ENCODE measurements at places on chromosomes 2 and 18. TPM values are rescaled to one million over a fixed set of nuclear protein-coding genes. Genes with fewer than 3 reads are reported as not detected.

CPLX4 gene
- total RNA-seq, result not detected

AP1S3 gene
- total RNA-seq, result 27.8 TPM

ST6GAL2 gene
- total RNA-seq, result 13.1 TPM

SLC5A7 gene
- not detected for total RNA-seq

ITGB6 gene
- total RNA-seq, result 0.87 TPM

IHH gene
- 0.74 TPM for total RNA-seq

B3GNT7 gene
- 2.2 TPM for total RNA-seq

RIT2 gene
- not detected for total RNA-seq

GAL3ST2 gene
- 0.22 TPM for total RNA-seq

DIPK1C gene
- not detected for total RNA-seq

AQP12A gene
- not detected for total RNA-seq

NEU2 gene
- total RNA-seq, result not detected

ANO7 gene
- total RNA-seq, result 1.6 TPM

PJVK gene
- total RNA-seq, result 1.4 TPM

DSC2 gene
- 1.00 TPM for total RNA-seq

CELF4 gene
- not detected for total RNA-seq

MC2R gene
- total RNA-seq, result not detected

BOLL gene
- not detected for total RNA-seq

LOXL3 gene
- total RNA-seq, result 0.60 TPM

IL36A gene
- not detected for total RNA-seq

NETO1 gene
- total RNA-seq, result not detected

IGFBP5 gene
- 0.16 TPM for total RNA-seq

ZNF804A gene
- total RNA-seq, result not detected

COL5A2 gene
- total RNA-seq, result 69.7 TPM

KCNG3 gene
- total RNA-seq, result 0.67 TPM

PRKCE gene
- 9.9 TPM for total RNA-seq

CD8B gene
- not detected for total RNA-seq

TDRD15 gene
- total RNA-seq, result not detected

GATA6 gene
- 1.8 TPM for total RNA-seq

IL1RL2 gene
- not detected for total RNA-seq

CCT7 gene
- total RNA-seq, result 585 TPM

TMBIM1 gene
- total RNA-seq, result 127 TPM

ITGA6 gene
- total RNA-seq, result 35.8 TPM

LAMA1 gene
- 0.16 TPM for total RNA-seq

ANKRD36B gene
- 5.0 TPM for total RNA-seq

SLC11A1 gene
- 0.21 TPM for total RNA-seq

LHCGR gene
- total RNA-seq, result not detected

DUSP19 gene
- 0.80 TPM for total RNA-seq

SPP2 gene
- total RNA-seq, result not detected

LRPPRC gene
- total RNA-seq, result 92.1 TPM
